ENCODE measurements at places on chromosomes 4 and X. TPM values are rescaled to one million over a fixed set of nuclear protein-coding genes. Genes with fewer than 3 reads are reported as not detected.

DNA sequence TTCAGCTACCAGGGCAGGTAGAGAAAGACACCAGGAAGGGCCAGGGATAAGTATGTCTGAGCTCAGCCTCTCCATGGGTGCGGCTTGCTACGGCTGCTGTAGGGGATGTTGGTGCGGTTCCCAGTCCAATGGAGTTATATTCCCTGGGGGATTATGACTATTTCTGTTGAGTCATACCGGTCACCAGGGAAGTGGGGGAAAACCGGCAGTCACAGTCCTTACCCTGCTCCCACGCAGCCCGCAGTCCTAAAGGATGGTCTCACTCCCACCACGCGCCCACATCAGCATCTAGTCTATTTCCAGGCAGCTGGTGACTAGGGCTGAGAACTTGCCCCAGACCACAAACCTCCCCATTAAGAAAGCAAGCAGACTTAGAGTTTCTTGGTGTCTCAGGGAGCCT, 191.6 kb downstream of the VEGFC start:
- no peak for DNase-seq

- DNase-seq: no peak
Observed at GRCh38 chr4:177124349-177125064, 185.2 kb upstream of the NEIL3 start.

GRCh38 chr4:144547678-144548298, 98.2 kb upstream of the HHIP start:
- DNase-seq: no peak

GRCh38 chr4:38094419-38094818, 134.2 kb downstream of the PTTG2 start:
- DNase-seq: peak; percentile 58

DNA sequence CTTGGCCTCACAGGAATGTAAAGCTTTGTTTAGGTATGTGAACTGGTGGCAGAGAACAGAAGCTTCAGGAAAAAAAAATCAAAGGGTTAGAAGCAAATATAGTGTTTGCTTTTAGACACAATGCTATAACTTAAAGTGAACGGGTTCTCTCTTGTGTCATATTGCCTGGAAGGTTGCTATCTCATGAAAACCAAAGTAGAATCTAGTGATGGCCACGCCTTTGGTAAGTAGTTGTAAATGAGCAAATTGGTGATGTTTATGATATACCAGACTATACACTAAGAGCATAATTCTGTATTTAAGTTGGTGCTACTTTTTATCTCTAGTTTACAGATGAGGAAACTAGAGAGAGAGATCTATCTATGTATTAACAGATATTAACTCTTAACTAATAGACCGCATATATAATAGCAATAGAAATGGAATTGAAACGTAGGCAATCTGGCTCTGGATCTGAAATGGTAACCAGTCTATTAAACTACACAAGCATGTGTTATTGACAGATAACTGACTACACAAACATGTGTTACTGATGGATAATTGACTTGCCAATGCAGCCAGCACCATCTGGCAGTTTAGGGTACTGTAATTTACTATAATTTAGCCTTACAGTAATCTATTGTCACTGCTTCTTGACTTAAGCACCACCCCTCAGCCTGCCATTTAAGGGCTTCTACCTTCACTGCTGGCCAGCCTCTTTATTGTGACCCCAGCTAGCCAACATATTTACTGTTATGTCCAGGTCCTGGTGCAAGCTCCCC, 40.8 kb downstream of the HCCS start:
- no peak for DNase-seq

DNA sequence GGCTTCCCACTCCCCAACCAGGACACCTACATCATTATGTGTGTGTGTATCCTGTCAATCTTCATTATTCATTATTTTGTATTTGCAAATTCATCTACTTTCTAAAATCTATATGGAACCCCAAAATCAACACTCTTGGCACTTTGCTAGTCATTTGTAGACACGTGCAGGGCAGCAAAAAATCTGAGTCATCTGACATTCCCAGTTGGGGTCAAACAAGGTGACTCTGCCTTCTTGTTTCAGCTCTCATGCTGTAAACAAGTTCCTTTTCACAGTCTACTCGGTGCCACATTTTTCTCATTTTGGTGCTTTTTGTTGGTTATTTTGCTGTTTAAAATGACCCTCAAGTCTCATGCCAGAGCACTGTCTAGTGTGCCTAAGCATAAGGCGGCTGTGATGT, 5.9 kb downstream of the MRFAP1L1 start:
- DNase-seq: no peak

- no peak for DNase-seq
Observed at GRCh38 chr4:137541876-137542646, 9.8 kb upstream of the PCDH18 start.

DNA sequence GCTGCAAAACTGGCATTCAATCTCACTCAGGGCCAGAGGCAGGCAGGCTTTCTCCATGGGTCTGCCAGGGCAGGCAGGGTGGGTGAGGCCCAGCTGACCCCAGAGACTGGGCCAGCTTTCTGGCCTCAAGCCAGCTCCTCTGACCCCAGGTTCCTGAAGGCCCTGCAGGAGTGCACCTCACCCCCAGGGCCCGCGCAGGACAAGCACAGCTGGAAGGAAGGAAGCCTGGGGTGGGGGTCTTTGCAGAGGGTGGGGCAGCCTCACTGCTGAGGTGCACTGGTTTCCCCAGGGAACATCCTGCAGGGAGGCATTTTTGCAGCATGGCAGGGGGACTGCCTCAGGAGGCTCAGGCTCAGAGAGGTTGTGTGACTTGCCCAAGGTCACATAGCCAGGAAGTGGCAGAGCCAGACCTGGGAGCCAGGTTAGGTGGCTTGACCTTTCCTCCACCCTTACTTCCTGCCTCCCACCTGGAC, 31.5 kb upstream of the AFAP1 start:
- no peak for DNase-seq

GRCh38 chr4:104394406-104395167, 100.1 kb downstream of the CXXC4 start:
- no peak for DNase-seq

- DNase-seq: no peak
Observed at GRCh38 chr4:88489100-88489761, 32.3 kb downstream of the HERC5 start.

GRCh38 chrX:125620715-125621587, 301.3 kb downstream of the TEX13C start:
- DNase-seq: no peak

NDP gene
- 0.84 TPM for polyA plus RNA-seq

CSAG3 gene
- polyA plus RNA-seq: not detected
